Stimulated activated CD4-positive, alpha-beta T cell treated with anti-CD3 and anti-CD28 coated beads, Interleukin-15, amount 100 ng/mL, for 48 hours (primary cell): ENCODE measurements at places on chromosomes 6 and 20.
A peak's percentile ranks its signal among the peaks of the same experiment; 100 is the strongest.

- DNase-seq, result no peak
Observed at GRCh38 chr20:9736373-9736772, 102.5 kb downstream of the PAK5 start.

DNA sequence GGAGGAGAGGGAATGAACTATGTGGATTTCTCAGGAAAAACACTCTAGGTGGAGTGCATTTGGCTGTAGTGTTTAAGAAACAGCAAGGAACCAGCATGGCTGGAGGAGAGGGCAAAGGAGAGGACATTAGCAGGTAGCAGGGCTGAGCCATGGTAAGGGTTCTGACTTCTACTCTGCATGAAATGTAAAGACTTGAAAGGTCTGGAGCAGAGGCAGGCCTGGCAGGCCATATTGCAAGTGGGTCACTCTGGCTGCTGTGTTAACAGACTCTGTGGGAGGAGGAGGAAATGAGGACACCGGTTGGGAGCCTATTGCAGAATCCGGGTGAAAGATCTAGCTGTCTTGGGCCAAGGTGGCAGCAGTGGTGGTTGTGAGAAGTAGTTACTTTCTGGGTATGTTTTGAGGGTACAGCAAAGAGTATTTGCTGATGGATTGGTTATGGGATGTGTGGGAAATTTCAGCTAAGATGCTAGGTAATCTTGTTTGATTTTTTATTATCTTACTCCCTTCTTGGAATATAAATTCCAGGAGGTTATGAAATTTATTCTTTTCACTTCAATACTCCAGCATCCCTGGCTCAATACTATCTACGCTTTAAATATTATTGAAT is 115.9 kb upstream of the BCLAF1 start:
- no peak for DNase-seq

- DNase-seq, result no peak
Observed at GRCh38 chr6:157845493-157846259, 22.6 kb downstream of the SNX9 start.

DNA sequence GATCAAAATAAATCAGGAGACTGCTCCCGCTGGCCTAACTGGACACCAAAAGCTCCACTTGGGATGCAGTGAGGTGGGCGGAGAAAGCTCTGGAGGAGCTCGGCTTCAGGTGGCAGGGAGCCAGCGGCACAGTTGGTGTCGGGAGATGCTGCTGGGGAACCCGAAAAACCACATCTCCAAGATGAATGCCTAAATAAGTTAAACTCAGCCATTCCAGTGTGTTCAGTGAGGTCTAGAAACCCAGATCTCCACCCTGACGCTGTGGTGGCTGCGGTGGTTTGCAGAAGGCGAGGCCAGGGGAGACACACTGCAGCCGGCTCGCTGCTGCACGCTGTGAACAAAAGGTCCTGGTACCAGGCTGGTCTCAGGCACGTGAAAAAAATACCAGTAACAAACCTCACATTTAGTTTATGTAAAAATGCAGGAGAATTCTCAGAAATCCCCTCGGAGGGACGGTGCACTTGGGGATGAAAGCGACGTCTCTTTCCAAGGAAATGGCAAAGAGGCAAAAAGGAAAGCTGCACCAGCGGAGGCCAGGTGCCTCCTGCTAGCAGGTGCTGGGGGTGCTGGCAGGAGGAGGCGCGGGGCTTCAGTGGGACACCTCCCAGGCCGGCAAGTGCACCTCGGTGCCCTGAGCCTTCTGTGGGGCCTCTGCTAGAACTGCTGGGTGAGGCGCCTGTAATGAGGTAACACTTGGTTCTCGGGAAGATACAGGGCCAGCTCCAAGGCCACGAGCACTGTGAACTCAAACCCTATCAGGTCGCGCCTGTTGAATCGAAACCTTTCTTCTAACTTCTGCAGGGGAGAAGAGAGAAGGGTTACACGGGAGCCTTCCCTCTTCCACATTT is 3.6 kb downstream of the RPS21 start:
- no peak for DNase-seq

GRCh38 chr6:146901940-146902816 is 302.0 kb upstream of the STXBP5 start:
- DNase-seq, result no peak

GRCh38 chr6:152540381-152540780 is 96.8 kb downstream of the SYNE1 start:
- DNase-seq, result no peak

DNA sequence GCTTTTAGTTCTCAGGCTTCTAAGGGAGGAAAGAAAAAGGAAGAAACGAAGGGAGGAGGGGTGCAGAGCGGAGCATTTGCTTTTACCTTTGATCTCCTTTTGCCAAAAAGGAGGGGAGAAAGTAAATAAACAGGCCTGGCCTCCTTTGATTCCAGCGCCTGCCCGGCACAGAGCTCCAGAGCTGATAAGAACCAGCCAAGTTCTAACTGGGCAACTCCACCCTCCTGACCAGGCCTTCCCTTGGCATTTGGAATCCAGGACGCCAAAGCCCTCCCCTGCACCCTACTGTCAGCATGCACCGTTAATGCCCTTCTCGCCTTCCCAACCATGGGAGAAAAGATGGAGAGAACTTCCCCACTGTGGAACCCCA is 120.8 kb upstream of the PTPN1 start:
- DNase-seq, result no peak

GRCh38 chr6:40350747-40351217 is 236.4 kb downstream of the LRFN2 start:
- DNase-seq, result no peak

DNA sequence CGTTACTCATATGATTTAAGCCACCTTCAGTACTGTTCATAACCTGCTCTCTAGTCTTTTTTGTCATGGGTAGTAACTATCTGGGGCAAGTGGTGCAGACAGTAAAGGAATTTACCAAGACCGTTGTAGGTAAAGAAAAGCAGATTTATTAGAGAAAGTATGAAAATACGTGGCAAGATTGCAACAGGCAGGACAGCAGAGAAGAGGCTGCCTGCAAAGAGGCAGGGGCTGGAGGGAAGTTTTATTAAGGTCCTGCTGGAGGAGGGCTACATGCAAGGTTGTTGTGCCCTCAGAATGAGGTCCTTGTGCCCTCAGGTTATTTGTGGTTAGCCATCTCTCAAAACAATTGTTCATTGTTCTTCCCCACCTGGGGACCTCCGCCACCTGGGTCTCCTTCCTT is 444.3 kb downstream of the BCKDHB start:
- DNase-seq, result no peak

- peak; percentile 96 for DNase-seq
Observed at GRCh38 chr20:36773597-36774390, at the start of gene DSN1. Gene DSN1, minus strand, starts transcription at chr20:36773763. Its CDS starts 2,305 bp downstream, at chr20:36771458.

DNA sequence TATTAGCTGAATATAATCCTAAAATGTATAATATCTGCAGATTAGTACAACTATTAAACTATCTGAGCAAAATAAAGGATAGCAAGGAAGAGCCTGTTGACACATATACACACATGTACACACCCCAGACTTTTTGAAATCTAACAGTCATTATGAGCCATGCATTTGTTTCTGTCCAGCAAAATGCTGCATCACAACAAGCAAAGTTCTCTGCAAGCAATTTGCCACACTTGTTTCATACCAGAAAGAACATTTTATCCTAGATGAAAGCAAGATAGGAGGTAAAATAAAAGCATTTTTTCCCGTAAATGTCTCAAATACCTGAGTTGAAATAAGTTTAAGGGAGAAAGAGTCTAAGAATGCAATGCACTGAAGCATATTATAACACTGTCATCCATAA is 145.2 kb downstream of the COL21A1 start:
- no peak for DNase-seq

DNA sequence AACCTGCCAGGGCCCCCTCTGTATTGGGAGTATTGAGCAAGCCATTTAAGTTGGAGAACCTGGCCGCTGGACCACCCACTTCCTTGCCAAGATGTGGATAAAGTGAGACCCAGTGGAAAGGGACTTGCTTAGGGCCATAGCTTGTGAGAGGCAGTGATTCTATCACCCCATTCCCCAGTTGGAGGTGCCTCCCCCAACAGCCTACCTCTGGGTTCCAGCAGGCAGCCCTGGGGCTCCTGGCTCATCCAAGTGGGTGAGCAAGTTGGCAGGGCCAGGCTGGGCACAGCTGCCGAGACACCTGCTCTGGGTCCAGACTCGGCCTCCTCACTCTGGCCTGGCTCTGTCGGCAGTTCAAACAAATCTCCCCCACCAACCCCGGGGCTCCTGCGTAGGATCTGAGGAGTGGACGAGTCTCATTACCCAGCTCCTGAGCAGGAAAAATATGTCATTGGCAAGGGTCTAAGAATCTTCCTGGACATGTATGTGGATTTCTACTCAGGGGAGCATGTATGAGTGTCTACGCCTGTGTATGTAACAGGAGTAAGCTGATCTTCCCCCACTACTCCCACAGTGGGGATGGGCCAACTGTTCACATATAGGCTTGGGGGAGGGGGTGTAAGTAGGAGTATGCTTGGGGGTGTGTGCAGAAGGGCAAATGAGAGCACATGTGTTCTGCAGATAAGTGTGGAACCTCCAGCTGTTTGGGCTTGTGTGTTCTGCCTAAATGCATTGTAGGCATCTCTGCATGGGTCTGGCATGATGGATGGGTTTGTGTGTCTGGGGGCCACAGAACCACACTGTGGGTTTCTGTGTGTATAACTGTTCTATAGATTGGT is 1.9 kb downstream of the ID1 start:
- no peak for DNase-seq

GRCh38 chr6:66199171-66199570 is 492.1 kb upstream of the EYS start:
- DNase-seq, result no peak

DNA sequence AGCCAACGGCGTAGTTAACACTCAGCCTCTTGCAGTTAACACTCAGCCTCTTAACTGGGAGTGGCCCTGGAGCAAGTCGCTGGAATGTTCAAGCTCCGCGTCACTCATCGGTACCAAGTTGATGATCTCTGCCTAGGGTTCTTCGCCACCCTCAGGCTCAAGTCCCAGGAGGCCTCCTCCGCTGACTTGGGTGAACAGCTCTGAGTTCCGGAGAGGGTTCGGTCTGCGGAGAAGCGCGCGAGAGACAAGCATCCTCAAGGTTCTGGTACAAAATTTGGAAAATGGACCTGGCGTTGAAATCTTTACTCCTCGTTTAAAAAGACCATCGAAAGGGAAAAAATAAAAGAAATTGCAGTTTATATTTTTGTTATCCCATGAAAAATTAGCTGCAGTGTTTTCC is 876 bp upstream of the DSP start:
- no peak for DNase-seq

GRCh38 chr6:35496036-35496840 is 641 bp downstream of the TEAD3 start:
- DNase-seq, result no peak

DNA sequence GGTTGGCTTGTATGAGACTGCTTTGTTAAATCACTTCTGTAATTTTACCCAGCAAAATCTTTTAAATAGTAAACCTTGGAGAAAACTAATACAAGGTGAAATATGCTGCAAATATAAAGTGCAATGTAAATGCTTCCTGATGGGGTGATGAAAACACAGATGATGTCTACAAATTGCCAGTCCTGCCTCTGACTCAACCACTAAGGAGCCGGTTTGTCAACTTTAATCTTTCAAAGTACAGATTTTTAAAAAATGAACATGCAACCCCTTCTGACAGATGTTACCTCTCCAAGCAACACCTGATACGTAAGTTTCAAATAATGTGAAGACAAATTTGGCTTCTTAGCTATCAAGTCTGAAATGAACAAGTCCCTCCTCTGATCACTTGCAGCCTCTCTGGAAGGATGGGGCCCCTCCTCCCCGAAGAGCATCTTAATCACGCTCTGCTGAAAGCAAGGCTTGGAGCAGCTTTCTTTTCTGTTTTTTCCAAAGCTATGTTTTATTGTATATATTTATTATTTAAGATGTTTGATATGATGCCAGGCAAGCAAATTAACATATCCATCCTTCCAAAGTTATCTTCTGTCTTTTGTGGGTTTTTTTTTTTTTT is 196.0 kb downstream of the MYLK4 start:
- DNase-seq, result no peak

GRCh38 chr6:46010771-46011170 is 4.9 kb downstream of the CLIC5 start:
- DNase-seq, result no peak

DNA sequence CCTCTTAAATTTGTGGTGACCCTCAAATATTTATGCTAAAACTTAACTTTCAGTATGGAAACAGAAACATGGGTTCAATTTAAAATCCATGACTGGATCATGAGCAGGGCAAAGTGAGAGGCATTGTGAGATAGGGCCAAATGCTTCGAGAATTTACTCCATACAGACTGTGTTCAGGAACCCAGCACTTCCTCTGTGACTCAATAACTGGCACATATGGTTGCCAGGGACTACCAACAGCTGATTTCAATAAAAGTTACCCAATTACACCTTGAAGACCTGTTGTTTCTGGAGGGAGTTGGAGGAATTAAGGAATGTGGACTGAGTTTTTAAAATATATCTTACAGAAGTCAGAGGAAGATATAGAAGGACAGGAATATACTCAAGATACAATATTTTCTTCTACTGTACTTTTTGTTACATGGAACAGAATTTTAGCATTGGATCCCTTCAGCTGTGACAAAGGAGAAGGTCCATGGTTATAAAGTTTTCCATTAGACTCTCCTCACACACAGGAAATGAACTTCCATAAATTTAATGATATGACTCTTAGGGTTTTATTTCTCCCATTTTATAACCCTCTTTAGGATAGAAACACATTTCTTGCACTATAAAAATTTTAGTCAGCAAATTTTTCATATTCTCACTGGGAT is 258.5 kb downstream of the KHDC1L start:
- DNase-seq, result no peak

DNA sequence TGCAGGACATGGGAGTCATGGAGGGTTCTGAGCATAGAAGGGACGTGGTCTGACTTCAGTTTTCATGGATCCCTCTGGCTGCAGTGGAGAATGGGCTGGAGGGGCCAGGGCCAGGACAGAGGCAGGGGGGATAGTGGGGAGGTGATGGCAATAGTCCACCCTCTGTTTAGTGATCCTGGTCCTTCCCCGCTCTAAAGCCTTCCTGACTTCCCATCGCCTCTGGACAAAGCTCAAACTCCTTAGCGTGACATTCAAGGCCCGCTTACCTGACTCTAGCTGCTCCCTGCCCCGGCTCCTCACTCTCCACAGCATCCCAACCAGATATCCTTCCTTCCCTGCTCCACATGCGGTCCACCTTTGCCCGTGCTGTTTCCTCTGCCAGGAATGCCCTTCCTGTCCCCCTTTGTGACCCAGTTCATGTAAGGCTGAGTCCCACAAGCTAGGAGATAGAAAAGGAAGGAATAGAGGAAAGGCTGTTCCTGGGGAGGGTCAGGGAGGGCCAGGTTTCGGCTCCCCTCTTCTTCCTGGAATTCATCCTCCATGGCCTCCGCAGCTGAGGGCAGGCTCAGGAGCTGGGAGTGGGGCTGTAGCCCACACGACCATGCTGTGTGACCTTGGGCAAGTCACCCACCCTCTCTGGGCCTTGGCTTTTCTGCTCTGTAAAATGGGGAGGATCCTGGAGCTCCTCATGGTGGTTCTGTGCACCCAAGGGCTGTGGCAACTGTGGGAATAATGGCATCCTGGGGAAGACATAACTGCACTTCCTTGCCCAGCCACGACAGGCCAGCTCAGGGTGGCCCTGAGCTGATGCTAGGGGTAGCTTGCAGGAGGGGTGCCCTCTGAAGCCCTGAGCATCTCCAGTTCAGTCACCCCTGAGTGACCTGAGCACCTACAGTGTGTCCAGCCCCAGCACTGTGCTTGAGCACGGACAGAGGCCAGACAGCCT is 116.1 kb downstream of the CEBPB start:
- no peak for DNase-seq
